ENCODE measurements at places on chromosomes 11 and 22.
A peak's percentile ranks its signal among the peaks of the same experiment; 100 is the strongest.

DNA sequence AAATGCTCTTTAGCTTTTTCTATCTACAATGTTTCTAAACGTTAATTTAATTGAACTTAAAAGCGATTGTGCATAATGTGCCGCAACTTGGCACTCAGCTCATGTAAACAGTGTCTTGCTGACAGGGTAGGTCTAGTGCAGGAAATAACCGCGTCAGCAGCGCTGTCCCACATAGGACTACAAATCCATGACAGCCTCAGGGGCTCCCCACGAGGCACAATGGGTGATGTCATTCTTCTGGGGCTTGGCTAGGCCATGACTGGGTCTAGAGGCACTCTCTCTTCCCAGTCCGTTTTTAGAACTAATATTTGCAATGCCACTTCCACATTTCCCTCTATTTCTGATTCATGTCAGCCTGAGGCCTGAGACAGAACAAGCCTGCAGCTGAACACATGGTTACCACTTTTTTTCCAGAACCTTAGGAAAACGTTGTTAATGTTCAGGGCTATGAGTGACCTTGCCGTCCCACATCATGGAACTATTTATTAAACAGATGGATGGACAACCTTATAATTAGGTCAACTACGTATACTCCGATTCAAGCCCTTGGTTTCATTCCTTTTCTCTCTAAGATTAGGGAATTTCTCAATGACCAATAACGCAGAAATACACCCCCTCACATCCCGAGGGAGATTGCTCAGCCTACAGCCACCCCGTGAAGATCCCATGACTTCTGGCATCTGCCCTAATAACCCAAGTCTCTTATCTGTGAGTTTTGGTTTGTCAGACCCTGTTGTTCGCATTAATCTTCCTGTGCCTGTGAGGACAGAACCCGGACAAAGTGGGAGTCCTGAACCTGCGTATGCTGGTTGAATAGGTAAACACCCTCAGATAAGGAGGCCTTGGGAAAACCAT, 19.4 kb upstream of the SNX32 start:
- no peak for DNase-seq
- H3K27ac ChIP-seq: no peak overlapping the region
- peaks cover 33% of the 10 kb centered on the region for H3K4me1 ChIP-seq
- H3K36me3 ChIP-seq: peaks cover 7% of the 10 kb centered on the region

DNA sequence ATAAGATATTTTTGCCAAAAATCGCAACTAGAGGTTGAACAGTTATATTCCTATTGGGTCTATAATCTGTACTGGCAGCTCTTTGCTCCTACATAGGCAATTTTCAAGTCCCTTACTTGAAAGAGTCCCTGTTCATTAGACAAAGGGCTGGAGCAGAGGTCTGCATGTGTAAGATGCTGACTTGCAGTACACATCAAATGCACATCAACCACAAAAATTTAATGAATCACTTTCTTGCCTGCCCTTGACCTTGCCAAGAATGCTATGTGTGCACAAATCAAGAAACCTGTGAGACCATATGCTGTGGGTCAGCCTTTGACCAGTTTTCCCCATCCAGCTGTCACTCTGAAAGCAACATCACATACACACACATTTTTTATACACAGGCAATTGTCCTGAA, 661.5 kb downstream of the LRRC4C start:
- no peaks in the 10 kb centered on the region for H3K4me1 ChIP-seq
- H3K27ac ChIP-seq: no peak overlapping the region
- no peak overlapping the region for H3K4me3 ChIP-seq
- no peaks in the 10 kb centered on the region for H3K27me3 ChIP-seq
- no peaks in the 10 kb centered on the region for H3K36me3 ChIP-seq
- no peak for DNase-seq

GRCh38 chr22:22979954-22980353, 90.4 kb upstream of the GNAZ start:
- peaks cover 11% of the 10 kb centered on the region for H3K27me3 ChIP-seq
- H3K4me3 ChIP-seq: no peak overlapping the region
- no peak for DNase-seq
- no peak overlapping the region for H3K27ac ChIP-seq
- no peaks in the 10 kb centered on the region for H3K36me3 ChIP-seq

- H3K27ac ChIP-seq: no peak overlapping the region
- H3K4me1 ChIP-seq: peaks cover 22% of the 10 kb centered on the region
- peaks cover 84% of the 10 kb centered on the region for H3K27me3 ChIP-seq
Measured at GRCh38 chr22:29201782-29202181, 3.9 kb upstream of the EMID1 start.

GRCh38 chr11:46247659-46248058, 29.8 kb upstream of the CREB3L1 start:
- peak; percentile 64 for DNase-seq
- peaks cover 23% of the 10 kb centered on the region for H3K27me3 ChIP-seq
- peaks cover 11% of the 10 kb centered on the region for H3K4me1 ChIP-seq

GRCh38 chr22:39856588-39856987, 37.0 kb downstream of the ENTHD1 start:
- no peak overlapping the region for H3K27ac ChIP-seq
- no peak for DNase-seq
- H3K27me3 ChIP-seq: peaks cover 13% of the 10 kb centered on the region
- H3K4me1 ChIP-seq: peaks cover 18% of the 10 kb centered on the region

DNA sequence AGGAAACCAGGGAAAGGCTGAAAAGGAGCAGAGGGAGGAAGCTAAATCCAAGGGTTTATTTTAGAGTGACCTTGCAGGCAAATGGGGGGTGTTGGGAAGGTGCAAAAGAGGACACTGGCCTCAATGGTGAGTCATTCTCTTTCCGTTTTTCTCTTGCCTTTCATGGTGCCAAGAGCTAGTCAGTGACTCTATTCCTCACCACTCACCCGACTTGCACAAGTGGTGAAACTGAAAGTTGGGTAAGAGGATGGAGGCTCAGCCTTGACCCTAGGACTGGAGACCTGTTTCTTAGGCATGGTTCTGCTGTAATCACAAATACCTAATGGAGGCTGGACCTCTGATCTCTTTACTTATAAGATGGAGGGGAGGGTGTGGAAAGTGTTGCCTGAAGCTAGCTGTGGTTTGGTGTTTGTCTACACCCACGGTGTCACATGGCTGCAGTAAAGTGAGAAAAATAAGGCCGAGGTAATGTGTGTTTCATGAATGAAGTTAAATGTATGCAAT, 67.3 kb upstream of the CREB3L1 start:
- H3K4me3 ChIP-seq: no peak overlapping the region
- DNase-seq: no peak
- peaks cover 21% of the 10 kb centered on the region for H3K27me3 ChIP-seq
- peaks cover 9% of the 10 kb centered on the region for H3K4me1 ChIP-seq
- H3K27ac ChIP-seq: no peak overlapping the region

DNA sequence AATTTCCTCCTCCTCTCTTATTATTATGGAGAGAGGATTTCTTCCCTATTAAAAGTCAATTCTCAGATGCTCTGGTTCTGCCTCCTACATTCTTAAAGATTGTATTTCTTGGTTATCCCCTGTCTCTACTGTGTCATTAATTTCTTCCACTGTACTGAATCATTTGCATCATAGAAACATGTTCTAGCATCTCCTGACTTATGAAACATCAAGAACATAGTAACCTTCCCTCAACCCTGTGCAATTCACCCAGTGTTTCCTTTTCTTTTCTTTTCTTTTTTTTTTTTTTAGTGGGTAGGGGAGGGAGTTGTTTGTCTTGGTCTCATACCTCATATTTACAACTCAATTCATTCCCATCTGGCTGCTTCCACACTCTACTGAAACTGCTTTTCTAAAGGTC, 288.0 kb upstream of the PLET1 start:
- H3K27ac ChIP-seq: no peak overlapping the region
- DNase-seq: no peak
- peaks cover 5% of the 10 kb centered on the region for H3K27me3 ChIP-seq
- H3K4me1 ChIP-seq: no peaks in the 10 kb centered on the region
